ENCODE measurements at places on chromosomes 1 and 21.

- no peak for DNase-seq
Observed at GRCh38 chr1:193584731-193585239, 398.4 kb upstream of the B3GALT2 start.

DNA sequence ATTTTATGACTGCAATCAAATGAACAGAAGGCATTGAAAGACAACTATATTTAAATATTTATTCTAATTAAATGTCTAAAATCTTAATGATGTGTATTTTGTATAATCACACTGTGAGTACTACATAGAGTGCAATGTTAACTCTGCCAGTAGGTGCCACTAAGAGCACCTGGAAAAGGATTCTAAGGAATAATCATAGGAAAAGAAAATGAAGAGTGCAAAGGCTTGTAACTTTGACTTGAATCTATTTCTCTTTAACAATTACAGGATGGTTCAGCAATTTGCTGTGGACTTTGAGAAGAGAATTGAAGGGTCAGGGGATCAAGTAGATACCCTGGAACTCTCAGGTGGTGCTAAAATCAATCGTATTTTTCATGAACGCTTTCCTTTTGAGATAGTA, 200.4 kb downstream of the DNM3 start:
- no peak for DNase-seq

DNA sequence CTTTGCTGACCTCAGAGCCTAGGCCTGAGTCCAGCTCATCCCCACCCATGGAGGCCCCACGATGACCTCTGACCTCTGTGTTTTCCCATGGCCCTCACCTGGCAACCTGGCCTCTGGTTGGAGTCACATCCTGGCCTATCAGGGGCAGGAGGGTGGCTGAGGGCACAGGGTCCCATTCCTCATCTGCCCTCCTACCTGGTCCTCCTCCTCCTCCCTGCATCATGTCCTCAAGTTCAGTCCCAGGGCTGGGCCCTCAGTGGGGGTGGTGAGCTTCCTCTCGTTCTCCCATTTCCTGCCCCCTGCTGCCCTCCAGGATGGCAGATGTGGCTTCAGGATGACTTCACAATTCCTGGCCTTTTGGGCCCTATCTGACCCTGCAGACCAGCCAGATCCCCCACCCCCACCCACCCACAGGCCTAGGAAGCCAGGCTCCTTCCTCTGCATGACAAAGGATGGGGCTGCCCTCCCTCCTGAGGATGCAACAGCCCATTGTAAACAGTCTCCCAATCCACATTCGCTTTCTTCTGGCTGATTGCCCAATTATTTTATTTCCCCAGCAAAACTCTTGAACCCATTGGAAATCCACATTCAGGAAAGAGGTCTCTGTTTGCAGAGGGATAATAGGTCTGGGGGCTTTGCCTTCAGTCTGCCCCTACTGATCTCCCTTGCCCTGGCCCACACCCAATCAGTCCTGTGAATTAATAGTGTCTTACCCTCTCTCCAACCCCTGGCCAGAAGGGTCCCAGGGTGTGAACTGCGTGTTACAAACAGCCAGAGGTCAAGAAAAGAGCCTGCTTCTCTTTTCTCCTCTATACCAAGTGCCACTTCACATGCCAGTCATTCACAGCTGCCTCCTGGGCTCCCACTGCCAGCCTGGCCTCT, 10.3 kb upstream of the LEFTY1 start:
- DNase-seq: no peak

DNA sequence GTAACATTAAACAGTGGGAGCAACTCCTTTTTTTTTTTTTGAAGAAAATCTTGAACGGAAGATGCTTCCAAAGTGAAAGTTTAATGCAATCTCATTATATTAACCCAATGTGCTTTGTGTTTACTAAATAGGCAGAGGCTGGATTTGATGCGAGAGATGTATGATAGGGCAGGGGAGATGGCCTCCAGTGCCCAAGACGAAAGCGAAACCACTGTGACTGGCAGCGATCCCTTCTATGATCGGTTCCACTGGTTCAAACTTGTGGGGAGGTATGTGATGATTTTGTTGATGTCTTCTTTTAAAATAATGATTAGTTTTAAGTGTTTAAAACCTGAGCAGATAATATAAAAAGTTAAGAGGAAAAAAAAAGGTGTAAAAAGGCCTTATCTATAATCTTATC, 74.2 kb upstream of the PGD start:
- peak; percentile 29 for DNase-seq

- DNase-seq: no peak
Observed at GRCh38 chr1:212529211-212529741, 79.3 kb upstream of the ATF3 start.

DNA sequence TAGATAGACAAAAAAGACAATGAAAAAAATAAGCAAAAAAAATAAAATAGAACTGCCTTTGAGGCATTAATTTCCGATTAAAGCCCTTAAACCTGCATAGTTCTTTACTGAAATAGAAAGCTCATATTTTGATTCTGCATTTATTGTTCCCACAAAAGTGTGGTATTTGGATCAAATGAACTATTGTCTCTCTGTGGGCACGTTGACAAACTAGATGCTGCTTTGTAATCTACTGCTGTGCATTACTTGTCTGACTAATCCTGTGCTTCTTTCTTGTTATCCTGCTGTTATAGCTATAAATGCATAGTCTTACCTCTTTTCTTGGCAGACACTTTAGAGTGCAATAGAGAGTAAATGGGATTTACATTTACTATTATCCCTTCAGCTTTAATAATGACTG, 31.4 kb upstream of the SLC35D1 start:
- DNase-seq: no peak

- no peak for DNase-seq
Observed at GRCh38 chr1:73804935-73805334, 393.0 kb downstream of the LRRIQ3 start.

DNA sequence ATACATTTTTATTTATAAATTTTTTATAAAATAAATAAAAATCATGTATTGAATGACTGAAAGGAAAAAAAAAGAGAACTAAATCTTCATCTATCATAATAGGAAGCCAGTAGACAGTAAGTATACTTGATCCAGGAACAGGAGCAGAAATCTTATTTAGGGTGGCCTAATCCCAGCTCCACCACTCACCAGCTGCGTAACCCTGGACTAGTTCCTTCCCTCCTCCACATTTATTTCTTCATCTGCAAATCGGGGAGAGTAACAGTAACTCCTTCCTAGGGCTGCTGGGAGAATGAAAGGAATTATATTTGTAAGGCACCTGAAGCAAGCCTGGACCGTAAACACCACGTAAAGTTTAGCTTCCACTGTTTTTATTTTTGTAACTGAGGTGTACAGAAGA, 17.9 kb downstream of the GLIS1 start:
- DNase-seq: no peak

- DNase-seq: no peak
Observed at GRCh38 chr1:156895927-156896326, 2.4 kb downstream of the PEAR1 start.

DNA sequence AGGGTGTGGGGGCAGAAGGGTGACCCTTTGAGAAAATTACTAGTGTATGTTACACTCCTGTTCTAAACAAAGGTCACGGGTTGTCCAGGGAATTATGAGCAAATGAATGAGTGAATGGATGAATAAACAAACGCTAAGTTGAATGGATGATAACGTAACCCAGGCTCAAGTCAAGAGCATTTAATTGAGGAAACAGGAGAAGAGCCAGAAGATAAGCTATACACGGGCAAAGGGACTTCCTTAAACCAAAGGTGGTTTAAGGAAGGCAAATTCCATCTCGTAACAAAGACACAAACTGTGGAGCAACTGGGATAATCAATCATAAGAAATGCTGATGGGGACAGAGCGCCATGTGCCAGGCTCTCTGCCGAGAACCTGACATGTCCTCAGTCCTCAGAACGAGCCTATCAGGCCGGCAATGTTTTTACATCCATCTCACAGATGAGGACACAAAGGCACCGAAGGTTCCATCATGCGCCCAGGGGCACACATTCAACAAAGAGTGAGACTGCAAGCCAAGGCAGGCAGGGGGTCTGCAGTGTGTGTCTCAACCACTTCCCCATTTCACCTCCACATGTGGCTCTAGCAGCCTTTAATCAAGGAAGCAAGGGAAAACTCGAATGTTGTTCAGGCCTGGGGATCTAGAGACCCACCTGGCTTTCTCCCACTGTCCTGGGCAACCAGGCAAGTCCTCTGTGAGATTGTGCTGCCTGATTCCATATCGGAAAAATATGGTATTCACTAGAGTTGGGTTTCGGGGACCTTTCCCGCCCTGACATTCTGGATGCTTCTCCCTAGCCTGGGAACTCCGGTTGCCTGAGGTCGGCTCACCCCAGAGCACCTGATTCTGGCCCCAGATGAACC, 126.8 kb upstream of the EDN2 start:
- no peak for DNase-seq
